ENCODE measurements at places on chromosomes 6 and 20.
A peak's percentile ranks its signal among the peaks of the same experiment; 100 is the strongest.

DNA sequence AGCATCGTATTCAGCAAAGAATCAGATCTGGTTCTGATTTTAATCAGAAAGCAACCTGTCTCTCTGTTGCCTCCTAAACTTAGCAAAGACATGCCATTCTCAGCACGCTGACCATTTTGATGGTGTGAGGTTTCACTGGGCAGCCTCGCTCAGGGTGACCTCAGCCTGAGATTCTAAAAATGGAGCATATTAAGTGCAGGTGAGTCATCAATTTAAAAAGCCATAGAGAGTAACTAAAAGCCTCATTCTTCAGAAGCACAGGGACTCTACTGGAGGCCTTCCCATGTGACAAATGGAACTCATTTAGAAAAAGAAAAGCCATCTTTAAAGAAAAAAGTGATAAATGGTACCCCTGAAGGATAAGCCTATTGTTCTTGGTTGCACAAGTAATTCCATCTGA is 91.3 kb downstream of the FILIP1 start:
- DNase-seq, result no peak

GRCh38 chr6:158459726-158460125 is 100.2 kb upstream of the TMEM181 start:
- no peak for DNase-seq

GRCh38 chr20:341682-342081 is 5.2 kb upstream of the NRSN2 start:
- no peak for DNase-seq

- no peak for DNase-seq
Observed at GRCh38 chr20:49381558-49382493, 100.6 kb downstream of the KCNB1 start.

GRCh38 chr6:137390334-137390733 is 103.9 kb downstream of the OLIG3 start:
- DNase-seq, result no peak

GRCh38 chr6:25583906-25584305 is 68.1 kb upstream of the SCGN start:
- no peak for DNase-seq

DNA sequence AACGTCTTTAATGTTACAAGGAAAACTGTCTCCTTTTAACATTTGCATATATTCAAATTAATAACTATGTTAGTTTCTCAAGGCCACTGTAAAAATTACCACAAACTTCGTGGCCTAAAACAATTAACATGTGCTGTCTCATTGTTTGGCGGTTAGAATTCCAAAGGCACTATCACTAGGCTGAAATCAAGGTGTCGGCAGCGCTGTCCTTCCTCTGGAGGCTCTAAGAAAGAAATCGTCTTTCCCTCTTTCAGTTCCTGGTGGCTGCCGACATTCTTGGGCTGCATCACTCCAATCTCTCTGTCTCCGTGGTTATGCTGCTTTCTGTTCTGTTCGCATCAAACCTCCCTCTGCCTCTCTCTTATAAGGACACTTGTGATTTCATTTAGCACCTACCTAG is 4.2 kb downstream of the TPD52L1 start:
- no peak for DNase-seq

DNA sequence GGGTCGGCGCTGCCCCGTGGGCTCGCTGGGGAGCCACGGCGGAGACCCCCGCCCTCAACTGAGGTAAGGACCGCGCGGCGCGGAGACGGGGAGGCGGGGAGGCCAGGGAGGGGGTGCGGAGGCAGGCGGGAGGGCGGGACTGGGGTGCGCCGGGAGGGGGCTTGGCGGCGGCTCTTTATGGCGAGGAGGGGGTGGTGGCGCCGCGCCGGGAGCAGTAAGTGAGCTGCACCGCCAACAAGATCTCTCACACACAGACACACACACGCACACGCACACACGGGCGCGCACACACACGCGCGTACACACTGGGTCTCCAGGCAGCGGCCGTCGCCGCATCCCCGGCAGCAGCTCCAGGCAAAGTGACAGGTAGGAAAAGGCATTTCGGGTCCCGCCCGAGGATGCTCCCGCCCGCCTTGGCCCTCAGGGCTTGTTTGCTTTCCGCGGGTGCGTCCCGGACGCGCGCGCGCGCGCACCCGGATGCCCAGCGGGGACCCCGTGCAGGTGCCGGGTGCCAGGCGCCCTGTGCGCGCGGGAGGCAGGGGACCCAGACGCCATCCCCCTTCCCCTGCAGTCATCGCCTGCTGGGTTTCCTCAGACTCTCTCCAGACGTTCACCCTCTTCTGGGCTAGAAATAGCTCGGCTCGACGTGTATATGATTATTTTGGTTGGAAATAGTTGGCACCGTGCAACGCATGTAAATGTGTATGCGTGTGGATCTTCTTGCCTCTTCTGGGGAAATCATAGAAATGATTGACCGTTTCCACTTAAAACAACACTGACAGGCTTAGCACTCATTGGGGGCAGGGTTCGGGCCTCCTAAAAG is at the start of gene PLCB4:
Gene PLCB4, plus strand, starts transcription at position 247 of the 823 bp plus-strand sequence. CDS start 238,728 bp downstream, outside the sequence.
- DNase-seq, result peak; percentile 80

GRCh38 chr6:2021713-2022125 is 223.7 kb downstream of the GMDS start:
- DNase-seq, result no peak

- DNase-seq, result no peak
Observed at GRCh38 chr6:166553563-166554271, 32.8 kb downstream of the RAMACL start.

- DNase-seq, result no peak
Observed at GRCh38 chr6:89186762-89187161, 30.4 kb downstream of the GABRR1 start.

- no peak for DNase-seq
Observed at GRCh38 chr20:57738053-57738452, 28.2 kb upstream of the PMEPA1 start.

GRCh38 chr6:43495409-43495941 is 14.7 kb downstream of the LRRC73 start:
- DNase-seq, result no peak

Data from ecto neural progenitor cell (in vitro differentiated cells).